ENCODE measurements at places on chromosomes 12 and 14.

- no peak for DNase-seq
Measured at GRCh38 chr12:104473374-104473983, 16.7 kb downstream of the CHST11 start.

GRCh38 chr14:29579838-29580237, 347.8 kb downstream of the PRKD1 start:
- no peak for DNase-seq

DNA sequence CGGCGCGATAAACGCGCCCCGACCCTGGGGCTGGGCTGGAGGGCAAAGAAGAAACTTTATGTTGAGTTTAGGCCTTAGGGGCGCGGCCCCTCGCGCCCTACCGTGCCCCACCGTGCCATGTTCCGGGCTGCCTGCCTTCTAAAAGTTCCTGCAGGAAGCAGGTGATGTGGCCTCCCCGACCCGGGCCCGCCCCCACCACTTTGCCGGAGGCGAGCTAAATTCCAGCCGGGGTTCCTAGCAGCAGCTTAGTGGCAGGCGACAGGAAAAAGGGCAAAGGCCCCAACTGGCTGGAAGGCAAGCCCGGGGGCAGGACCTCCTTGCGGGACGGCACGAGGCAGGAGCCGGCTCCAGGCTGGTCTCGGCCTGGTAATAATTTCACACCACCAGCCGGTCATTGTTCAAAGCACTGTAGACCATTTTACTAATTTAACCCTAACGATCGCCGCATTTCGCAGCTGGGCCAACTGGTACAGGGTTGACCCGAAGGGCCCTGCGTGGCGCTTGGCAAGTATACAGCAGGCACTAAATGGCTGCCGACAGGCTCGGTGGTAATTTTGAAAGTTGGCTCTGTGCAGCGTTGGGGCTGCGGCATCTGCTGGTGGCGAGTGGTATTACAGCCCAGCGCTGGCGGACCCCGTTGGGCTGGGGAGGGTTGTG, 895 bp upstream of the CCDC88C start:
- DNase-seq = peak; percentile 89

GRCh38 chr12:116381240-116381743, 103.8 kb upstream of the MED13L start:
- peak; percentile 53 for DNase-seq

GRCh38 chr14:37583358-37584210, 11.5 kb downstream of the FOXA1 start:
- no peak for DNase-seq

GRCh38 chr12:123720141-123720814, 8.1 kb downstream of the ATP6V0A2 start:
- DNase-seq = no peak

GRCh38 chr12:7075518-7075917, 15.0 kb downstream of the C1S start:
- DNase-seq = no peak

DNA sequence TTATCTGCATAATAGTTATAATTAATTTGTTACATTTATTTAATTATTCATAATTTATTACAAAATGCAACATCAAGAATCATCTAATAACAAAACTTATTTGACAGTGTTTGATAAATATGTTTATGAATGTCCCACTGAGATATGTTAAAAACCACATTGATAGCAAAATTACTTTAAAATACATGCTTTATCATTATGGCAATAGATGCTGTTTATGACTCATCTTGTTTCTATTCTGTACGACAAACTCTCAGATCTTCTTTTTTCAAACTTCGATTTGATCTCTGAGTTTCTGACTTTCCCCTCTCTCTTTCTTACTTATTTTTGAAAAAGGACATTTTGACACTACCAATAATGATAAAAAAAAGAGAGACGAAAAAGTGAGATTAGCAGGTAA, 56.8 kb upstream of the LRRK2 start:
- no peak for DNase-seq

- DNase-seq = no peak
Measured at GRCh38 chr12:105822131-105823105, 316.3 kb downstream of the NUAK1 start.

DNA sequence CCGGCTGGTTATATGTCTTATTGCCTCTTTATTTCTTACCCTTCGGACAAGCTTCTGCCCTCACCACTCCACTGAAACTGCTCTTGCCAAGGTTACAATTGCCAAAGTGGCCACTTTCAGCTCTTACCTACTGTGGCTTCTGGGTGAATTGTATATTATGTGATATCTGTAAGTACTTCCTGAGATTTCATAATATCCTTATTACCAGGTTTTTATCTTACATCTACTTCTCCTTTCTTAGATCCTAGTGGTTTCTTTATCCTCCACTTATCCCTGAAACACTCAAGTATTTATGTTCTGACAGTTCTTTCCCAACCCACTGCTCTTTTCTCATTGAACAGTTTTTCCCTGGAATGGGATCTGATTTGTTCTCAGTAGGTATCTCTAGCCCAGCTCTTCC, 10.5 kb downstream of the CELA1 start:
- no peak for DNase-seq

GRCh38 chr14:44812672-44813071, 149.1 kb downstream of the KLHL28 start:
- no peak for DNase-seq

DNA sequence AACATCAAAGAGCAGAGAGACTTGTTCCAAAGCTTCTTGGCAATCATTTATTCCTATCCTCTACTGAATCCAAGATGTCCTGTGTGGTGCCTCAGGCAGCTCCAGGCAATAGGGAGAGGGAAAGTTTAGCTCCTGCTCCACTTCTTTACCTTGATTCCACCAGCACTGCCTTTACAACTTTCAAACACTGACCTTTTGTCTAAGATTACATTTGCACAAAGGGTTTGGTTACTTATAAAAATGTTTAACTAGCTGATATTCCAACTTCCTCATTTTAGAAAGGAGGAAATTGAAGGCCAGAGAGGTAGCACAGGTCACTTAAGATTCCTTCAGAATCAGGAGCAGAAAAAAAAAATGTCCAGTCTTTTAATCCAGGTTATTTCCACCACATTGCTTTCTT, 192.7 kb downstream of the BTG1 start:
- DNase-seq = no peak

DNA sequence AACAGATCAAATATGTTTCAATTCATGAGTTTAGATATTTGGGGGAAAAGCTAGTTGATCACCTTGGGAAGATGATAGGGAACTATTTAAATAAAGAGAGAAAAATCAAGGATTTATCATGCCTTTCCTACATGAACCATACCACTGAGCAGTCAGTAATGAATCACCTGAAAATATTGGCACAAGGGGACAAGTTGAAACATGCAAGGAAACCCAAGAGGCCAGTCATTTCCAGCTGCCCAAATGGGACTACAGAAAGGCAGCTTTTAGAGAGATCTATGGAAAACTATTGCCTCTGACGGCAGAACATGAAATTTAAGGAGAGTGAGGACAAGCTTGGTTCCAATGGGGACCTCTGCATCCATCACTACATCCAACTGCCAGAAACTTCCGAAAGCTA, 14.1 kb upstream of the ETV6 start:
- DNase-seq = no peak

DNA sequence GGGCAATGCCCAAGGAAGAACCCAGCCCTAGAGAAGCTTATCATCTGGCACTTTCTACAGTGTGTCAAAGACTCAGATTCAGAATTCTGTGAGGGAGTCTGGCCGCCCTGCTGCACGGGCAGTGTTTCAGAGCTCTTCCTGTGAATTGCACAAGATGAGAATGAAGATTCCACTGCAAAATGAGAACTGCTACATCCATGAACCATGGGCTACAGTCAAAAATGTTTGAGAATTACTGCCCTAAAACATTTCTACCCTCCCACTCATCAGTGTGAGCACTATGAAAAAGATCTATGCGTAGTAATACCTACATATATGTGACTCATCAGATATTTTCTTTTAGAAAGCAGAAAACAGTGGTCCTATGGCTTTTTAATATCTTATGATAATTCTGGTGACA, 104.0 kb downstream of the STAB2 start:
- DNase-seq = no peak

- DNase-seq = no peak
Measured at GRCh38 chr14:36690311-36691040, 28.8 kb downstream of the PAX9 start.

- DNase-seq = peak; percentile 81
Measured at GRCh38 chr14:74508292-74508731, 14.7 kb downstream of the ISCA2 start.

DNA sequence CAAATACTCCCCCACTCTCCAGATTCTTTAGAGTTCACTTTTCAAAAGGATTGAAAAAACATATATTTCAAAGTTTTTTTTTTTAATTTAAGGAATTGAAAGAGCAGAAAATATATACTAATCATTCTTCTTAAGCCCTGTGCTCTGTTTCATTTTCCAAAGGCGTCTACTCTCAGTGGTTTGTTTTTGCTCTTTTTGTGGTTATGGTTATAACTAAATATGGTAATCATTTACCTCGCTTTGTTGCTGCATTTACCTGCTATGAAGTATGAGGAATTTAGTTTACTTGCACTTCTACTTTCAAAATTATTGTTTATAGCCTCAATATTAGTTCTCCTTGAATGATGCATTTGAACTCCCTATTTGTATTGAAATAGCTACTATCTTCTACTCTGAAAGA, 55.9 kb upstream of the LRRK2 start:
- DNase-seq = no peak

DNA sequence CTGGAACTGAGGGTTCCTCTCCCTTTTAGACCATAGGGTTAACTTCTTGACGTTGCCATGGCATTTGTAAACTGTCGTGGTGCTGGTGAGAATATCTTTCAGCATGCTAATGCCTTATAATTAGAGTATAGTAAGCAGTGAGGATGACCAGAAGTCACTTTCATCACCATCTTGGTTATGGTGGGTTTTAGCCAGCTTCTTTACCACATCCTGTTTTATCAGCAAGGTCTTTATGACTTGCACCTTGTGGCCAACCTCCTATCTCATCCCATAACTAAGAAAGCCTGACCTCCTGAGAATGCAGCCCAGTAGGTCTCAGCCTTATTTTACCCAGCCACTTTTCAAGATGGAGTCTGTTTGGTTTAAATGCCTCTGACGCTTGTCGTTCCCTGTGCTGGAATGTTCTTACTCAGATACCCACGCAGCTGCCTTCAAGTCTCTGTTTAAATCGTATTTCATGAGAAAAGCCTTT, 44.2 kb downstream of the BBS10 start:
- no peak for DNase-seq

GRCh38 chr12:124689631-124690030, 122.2 kb upstream of the NCOR2 start:
- DNase-seq = peak; percentile 61

DNA sequence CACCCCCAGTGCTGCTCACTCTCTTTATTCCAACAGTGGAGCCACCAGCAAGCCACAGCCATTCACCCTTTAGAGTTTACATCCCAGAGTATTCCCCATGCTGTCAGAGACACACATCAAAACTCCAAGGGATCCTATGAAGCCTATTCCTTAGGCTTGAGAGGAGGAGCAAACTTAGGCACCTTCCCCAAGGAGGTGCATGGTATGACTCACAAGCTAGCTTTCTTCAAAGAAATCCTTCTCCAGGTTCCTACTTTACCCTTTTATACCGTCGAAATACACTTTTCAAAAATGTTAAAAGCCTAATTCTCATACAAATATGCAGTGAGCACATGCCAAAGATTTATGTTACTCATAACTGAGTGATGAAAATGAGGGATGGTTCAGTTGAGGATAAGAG, 175.4 kb downstream of the ETNK1 start:
- DNase-seq = no peak

DNA sequence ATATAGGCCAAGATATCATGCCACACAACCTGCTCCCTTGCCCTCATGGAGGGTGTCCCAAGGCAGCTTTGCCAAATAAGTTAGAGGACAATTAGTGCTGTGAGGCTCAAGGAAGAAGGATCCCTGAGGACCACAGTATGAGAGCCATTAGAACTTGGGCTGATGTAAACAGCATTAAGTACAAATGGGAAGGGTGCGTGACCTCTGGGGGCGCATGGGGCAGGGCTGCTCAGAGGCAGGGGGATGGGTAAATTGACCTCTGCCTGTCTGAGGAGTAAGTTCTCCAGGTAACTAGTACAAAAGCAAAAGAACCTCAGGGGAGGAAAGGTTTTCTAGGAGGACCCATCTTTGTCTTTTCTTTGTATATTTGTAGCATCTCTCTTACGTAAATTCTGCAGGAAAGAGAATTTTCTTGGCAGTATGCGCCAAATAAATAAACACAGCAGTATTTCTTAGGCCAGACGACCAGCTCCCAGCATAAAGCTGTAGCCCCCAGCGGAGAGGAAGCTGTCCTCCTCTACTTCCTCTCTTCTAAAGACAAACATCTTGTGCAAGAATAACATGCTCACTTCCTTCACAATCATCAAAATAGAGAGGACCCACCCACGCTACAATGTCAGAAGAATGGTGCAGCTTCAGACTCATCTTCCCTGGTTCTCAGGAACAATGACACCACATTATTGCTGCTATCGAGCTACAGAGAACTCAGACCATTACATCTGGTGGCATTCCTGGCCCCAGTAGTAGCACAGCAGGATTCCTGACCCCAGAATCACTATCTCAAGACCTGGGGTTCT, 16.4 kb upstream of the VWF start:
- peak; percentile 42 for DNase-seq

Measured in islet precursor cell (in vitro differentiated cells).